GOT3 (cell line): ENCODE measurements at places on chromosomes 1 and 21.

DNA sequence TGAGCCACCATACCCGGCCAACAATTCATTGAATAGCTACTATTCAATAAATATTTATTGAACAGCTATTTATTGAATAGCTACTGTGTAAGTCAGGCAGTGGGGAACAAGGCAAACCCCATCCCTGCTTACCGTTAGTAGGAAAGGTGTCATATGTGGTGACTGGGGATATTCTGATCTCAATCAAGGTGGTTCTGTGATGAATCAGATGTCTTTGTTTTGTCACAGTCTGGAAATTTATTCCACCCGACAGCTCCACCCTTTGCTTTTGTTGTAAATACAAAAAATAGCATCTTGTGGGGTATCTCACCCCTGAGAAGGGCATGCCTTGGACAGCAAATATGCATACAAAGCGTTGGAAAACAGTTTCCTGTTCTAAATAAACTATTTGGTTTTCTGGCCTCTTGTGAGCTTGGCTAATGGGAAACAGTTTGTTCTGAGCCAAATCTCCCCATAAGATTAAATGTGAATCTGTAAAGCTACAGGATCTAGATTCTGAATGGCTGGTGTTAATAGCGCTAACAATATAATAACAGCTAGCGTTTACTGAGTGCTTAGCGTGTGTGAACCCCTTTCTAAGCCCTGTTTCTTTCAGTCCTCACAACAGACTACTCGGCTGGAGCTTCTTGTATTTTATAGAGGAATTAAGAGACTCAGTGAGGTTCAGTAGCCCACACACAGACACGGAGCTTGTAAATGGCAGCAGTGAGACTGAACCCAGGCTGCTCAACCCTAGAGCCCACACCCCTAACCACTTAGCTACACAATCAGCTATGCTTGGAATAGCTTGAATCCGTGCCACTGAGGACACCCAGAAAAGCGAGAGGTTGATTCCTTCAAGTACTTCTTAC is 5.5 kb downstream of the PDPN start:
- DNase-seq: no peak

GRCh38 chr1:198640174-198640573 is 1.3 kb downstream of the PTPRC start:
- DNase-seq: no peak

DNA sequence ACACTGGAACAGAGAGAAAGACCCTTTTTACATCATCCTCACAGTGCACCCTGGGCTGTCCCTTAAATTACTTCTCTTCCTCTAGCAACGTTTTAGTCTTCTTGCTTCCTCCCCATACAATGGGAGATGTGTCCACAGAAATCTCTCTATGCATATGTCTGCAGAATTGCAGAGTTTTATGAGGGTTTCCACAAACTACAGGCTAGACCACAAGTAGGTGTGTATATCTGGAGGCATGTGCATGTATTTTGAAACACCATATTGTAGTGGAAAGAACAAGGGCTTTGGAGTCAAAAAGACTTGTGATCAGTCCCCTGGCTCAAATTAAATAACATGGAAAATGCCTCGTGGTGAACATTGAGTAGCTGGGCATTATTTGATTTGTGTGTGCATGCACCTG is 121.3 kb upstream of the IPO9 start:
- DNase-seq: no peak

DNA sequence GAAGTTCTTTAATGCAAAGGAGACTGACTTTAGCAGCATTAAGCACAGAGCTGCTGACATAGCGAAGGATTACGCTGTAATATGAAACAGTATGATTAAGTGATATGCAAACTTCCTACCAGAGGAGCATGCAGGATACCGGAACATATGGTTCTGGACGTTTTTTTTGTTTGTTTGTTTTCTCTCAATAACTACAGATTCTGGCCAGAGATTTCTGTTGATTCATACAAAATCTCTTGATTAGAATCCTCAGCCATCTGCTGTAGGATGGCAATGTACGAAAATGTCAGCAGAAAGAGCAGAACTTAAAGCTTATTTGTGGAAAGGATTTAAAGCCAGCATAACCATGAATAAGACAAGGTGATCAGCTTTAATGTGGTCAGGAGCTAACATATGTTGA is 970.7 kb downstream of the KCNT2 start:
- no peak for DNase-seq

DNA sequence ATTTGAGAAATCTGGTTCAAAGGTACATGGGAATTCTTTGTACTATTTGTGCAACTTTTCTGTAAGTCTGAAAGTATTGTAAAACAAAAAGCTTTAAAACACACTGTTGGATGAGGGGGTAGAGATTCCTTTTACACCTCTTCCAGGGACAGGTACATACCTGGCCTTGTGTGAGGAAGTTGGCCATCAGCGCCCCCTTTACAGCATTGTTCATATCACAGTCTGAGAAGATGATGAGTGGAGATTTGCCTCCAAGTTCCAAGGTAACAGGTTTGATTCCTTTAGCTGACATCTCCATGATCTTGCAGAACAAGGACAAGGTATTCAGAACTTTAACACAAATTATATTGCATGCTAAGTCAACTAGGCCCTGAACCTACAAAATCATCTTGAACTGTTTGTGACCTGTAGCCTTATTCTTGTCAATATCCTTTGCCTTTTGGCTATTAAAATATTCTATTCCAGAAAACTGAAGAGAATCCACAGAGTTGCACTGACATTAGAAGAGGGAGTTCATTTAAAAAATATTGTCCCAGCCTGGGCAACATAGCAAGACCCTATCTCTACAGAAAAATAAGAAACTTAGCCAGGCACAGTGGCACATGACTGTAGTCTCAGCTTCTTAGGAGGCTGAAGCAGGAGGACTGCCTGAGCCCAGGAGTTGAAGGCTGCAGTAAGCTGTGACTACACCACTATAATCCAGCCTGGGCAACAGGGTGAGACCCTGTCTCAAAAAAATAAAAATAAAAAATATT is 18.9 kb downstream of the ALDH9A1 start:
- DNase-seq: no peak

DNA sequence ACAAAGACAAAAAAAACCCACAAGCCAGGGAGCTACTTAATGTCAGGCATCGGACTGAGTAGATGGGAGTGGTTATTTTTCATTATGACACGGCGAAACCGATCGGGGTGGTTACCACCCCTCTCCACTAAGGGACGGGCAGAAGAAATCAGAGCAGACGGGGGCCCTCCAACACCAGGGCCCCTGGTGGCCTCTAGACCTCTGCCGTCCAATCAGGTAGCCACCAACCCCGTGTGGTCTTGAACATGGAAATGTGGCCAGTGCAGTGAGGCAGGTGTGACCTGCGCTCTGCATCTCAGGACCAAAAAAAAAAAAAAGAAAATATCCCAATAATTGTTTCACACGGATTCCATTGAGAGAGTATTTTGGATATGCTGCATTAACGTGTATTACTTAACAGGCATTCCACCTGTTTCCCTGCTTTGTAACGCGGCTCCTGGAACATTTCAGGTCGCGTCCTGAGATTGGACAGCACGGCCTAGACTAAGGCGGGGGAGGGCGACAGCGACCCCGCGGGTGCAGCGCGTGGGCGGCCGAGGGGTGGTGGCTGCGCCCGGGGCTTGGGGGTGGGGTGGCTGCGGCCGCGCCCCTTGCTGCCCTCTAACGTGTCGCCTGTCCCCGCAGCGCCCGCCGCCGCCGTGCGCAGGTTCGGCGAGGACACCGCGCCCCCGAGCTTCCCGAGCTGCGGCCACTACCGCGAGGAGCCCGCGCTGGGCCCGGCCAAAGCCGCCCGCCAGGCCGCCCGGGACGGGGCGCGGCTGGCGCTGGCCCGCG is 48.3 kb downstream of the SIM2 start:
- no peak for DNase-seq

DNA sequence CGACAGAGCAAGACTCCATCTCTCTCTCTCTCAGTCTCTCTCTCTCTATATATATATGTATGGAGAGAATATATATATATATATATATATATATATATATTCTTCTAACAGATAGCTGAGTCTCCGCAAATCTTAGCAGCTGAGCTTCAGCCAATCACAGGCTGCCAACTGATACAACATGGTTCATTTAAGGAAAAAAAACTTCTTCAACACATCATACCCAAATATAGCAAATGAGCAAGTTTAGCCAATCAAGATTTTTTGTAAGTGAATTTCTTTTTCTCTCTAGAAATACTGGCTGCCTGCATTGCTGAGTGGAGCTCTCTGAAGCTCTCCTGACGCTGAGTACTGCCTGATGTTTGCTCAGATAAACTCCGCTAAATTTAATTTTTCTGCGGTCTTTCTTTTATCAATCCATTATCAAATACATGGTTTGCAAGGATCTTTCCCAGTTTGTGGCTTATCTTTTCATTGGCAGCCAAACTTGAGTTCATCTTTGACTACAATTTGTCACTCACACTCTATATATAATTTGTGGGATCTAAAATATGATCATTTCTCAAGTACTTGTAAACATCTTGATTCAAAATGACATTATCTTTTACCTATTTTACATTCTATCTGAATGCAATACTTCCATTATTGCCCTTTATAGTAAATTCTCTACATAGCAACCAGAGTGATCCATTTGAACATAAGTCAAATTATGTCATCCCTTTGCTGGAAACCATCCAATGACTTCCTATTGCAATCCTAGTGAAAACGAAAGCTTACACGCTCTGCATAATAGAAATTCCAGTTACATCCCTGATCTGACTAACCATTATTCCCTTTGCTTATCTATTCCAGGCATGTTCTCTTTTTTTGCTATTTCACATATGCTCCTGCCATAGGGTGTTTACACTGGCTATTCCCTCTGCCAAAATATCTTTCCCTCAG is 2131.7 kb downstream of the MRPL39 start:
- no peak for DNase-seq

GRCh38 chr1:9494936-9495758 is 44.1 kb upstream of the SLC25A33 start:
- no peak for DNase-seq
